Left ventricle myocardium inferior (tissue), 1 donor: ENCODE measurements at places on chromosomes 3 and 15. TPM values are rescaled to one million over a fixed set of nuclear protein-coding genes. Genes with fewer than 3 reads are reported as not detected.

The TMCO5A gene
- total RNA-seq: not detected

GRCh38 chr15:40421246-40422157 lies 15.9 kb downstream of the IVD start:
- peak; percentile 76 for DNase-seq

GRCh38 chr3:54454806-54455205 lies 332.5 kb downstream of the CACNA2D3 start:
- DNase-seq: no peak

GRCh38 chr3:127706312-127706711 lies 33.6 kb downstream of the ABTB1 start:
- peak; percentile 65 for DNase-seq

DNA sequence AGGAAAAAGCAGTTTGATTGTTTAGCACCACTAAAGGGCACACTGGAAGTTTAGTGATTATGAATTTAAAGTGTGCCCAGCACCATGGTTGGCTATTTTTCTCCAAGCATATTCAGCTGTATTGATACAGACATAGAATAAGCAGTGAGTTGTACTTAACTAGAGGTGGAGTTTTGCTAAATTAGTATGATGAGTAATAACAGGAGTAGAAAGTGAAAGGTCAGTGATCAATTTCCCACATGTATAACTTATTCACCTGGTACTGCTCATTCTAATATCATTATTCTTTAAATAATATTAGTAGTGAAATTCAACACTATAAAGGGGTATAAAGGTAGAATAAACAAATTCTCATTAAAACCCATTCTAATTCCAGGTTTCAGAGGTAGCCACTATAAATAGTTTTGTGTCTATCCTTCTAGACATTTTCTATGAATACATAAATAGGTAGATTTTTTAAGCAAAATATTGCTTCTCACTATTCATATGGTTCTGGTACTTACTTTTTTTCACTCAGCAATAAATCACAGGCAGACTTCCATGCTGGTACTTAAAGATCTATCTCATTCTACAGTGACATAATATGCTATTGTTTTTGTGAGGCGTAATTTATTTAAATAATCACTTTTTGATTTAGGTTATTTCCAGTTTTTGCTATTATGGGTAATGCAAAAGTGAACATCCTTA lies 732.9 kb downstream of the VGLL3 start:
- no peak for DNase-seq

The CLDN16 gene
- total RNA-seq: not detected

DNA sequence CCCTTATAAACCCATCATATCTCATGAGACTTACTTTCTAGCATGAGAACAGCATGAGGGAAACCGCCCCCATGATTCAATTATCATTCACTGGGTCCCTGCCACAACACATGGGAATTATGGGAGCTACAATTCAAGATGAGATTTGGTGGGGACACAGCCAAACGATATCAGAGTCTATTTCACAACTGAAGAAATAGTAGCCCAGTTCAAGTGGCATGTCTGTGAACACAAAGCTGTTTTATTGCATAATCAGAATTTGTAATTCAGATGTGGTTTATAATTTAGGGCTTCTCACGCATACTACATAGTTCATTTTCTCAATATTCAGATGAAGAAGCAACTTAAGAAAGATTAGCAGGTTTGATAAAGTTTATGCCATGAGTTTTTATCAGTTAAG lies 1188.0 kb upstream of the ALCAM start:
- DNase-seq: no peak

- DNase-seq: no peak
These were observed 6.0 kb upstream of the AMOTL2 start for GRCh38 chr3:134380249-134380648.

The CD276 gene
- 32.4 TPM for total RNA-seq

GRCh38 chr3:157157836-157158235 lies 2.1 kb downstream of the CCNL1 start:
- no peak for DNase-seq

DNA sequence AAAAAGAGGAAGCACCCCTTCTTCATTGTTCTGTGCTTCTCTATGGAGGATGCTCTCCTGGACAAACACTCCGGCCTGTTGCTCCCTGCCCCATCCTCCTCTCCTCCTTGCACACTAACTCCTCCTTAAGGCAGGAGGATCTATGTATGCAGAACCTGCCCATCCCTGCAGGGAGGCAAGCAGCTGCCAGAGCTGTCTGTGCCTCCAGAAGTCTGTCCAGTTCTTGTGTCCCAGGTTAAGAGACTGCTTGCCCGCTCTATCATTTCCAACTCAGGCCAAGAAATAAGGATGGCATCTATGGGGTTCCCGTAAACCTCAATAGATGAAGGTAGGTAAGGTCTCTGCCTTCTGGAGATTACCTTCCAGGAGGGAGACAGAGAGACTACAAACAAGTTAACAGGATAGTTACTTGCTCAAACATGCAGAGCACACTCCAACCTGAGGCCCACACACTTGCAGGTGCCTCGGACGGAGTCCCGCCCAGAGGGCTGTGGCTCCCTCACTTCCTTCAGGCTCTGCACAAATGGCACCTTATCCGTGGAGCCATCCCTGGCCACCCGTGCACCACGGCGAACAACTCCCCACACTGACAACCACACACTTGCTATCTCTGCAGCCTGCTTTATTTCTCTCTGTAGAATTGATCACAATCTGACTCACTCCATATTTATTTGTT lies 6.9 kb downstream of the XXYLT1 start:
- DNase-seq: no peak

The XRN1 gene
- 16.1 TPM for total RNA-seq

GRCh38 chr3:33980252-33980651 lies 181.8 kb downstream of the PDCD6IP start:
- no peak for DNase-seq
